Natural killer cell treated with Interleukin-12 subunit alpha and Interleukin-12 subunit beta and Interleukin-15 and Interleukin-18, amount 100 ng/mL, for 72 hours (primary cell): ENCODE measurements at places on chromosomes 2 and 18.

- DNase-seq: no peak
- peaks cover 11% of the 10 kb centered on the region for H3K27me3 ChIP-seq
- H3K27ac ChIP-seq: no peak overlapping the region
- no peaks in the 10 kb centered on the region for H3K4me1 ChIP-seq
- H3K36me3 ChIP-seq: no peaks in the 10 kb centered on the region
Measured at GRCh38 chr18:10057894-10058791, 144.3 kb downstream of the VAPA start.

DNA sequence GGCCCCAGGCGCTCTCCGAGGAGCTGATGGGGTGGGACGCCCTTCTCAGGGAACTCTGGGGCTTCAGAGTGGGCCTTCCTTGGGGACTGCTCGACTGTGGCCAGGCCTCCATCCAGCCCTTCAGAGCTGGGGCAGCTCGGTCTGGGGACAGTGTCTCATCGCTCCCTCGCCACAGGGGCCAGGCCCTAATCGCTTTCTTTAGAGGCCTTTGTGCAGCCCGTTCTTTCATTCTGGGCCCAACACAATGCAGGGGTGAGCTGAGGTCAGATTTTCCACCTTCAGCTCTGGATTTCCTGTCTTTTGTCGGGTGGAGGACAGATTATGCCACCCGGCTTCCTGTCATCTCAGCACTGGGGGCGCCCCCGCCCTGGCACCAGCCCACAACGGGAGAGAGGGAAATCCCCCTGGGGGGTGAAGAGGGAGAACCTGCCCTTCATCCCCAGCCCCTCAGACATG is 25.2 kb downstream of the MYCN start:
- H3K4me1 ChIP-seq: peaks cover 11% of the 10 kb centered on the region
- peak; percentile 79 for DNase-seq
- peak overlapping the region; percentile 20 for H3K4me3 ChIP-seq

DNA sequence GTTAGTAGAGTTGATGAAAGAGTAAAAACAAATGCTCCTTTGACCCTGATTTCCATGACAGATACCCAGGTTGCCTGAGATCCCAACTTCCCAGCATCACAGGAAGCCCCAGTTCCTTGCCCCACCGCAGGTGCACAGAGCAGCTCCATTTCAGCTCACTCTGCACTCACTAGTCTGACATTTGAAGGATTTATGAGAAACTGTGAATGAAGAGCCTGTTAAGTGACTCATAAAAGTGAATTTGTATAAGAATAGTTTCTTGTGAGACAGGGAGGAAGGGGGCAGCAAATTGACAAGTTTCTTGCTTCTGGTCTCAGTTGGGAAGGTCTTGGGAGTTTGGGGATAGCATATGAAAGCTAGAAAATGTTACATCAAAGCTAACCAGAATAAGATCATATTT is 248.7 kb upstream of the ATP5MC3 start:
- no peak overlapping the region for H3K27ac ChIP-seq

GRCh38 chr18:33507019-33507418 is 66.5 kb upstream of the CCDC178 start:
- H3K27me3 ChIP-seq: no peaks in the 10 kb centered on the region
- H3K27ac ChIP-seq: no peak overlapping the region
- H3K4me1 ChIP-seq: no peaks in the 10 kb centered on the region
- DNase-seq: no peak
- peaks cover 7% of the 10 kb centered on the region for H3K36me3 ChIP-seq
- H3K4me3 ChIP-seq: no peak overlapping the region

- H3K4me3 ChIP-seq: no peak overlapping the region
- no peak for DNase-seq
- H3K4me1 ChIP-seq: no peaks in the 10 kb centered on the region
- H3K27me3 ChIP-seq: no peaks in the 10 kb centered on the region
Measured at GRCh38 chr2:117918608-117919007, 95.3 kb downstream of the CCDC93 start.

GRCh38 chr18:42545825-42546224 is 569.7 kb downstream of the RIT2 start:
- no peaks in the 10 kb centered on the region for H3K4me1 ChIP-seq
- no peak overlapping the region for H3K4me3 ChIP-seq
- DNase-seq: no peak

DNA sequence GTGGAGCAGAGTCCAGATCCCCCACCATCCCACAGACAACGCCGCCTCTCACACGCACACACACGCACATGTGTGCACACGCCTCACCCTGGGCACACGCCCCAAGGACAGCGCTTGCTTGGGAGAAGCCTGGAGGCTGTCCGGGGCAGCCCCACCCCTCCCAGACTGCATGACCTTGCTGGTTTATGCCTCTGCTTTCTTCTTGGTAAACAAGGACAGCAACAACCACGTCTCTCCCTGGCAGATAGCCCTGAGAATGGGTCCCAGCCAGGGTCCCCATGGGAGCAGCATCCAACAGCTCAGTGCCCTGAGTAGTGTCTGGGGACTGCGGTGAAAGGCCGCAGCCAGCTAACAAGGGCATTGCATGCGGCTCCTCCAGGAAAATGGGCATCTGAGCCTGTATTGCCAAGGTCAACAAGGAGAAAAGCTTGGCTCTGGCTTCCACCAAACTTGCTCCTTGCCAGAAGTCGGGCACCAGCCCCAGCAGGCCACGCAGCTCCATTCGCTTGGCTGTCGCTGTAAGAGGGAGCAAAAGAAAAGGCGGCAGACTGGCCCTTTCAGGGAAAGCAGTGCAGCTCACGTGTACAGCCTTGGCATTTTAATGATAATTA is 234.6 kb downstream of the EIPR1 start:
- DNase-seq: no peak
- H3K36me3 ChIP-seq: no peaks in the 10 kb centered on the region
- H3K4me1 ChIP-seq: peaks cover 6% of the 10 kb centered on the region
- no peak overlapping the region for H3K27ac ChIP-seq
- H3K4me3 ChIP-seq: no peak overlapping the region

GRCh38 chr2:7161501-7161900 is 244.3 kb downstream of the RNF144A start:
- peaks cover 9% of the 10 kb centered on the region for H3K36me3 ChIP-seq
- H3K27ac ChIP-seq: no peak overlapping the region
- DNase-seq: no peak
- no peak overlapping the region for H3K4me3 ChIP-seq
- H3K4me1 ChIP-seq: no peaks in the 10 kb centered on the region

DNA sequence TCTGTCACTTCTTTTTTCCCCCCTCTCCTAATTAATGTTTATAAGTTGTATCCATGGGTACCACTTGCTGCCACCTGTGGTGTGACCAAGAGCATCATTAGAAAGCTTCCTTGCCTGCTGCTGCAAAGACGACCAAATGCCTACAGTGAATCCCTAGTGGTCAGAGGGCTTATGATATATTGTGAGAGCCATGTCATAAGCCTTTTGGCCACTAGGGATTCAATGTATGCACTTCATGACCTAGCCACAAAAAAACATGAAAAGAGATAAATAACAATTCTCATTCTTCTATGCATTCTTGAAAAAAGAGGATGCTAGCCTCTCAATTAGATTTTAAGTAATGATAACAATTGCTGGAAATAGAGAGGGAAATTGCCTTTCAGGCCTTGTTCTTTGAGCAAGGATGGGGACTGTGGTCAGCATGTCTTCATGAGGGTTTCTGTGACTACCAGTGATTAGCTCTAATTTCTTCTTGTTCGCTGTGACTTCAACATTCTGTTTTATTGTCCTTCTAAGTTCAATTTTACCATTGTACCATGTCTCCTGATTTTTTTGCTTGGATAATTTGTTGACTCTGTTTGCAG is 435.3 kb downstream of the TGIF1 start:
- no peak for DNase-seq
- H3K4me1 ChIP-seq: no peaks in the 10 kb centered on the region
- no peak overlapping the region for H3K27ac ChIP-seq
